ENCODE measurements at places on chromosomes 4 and X.

DNA sequence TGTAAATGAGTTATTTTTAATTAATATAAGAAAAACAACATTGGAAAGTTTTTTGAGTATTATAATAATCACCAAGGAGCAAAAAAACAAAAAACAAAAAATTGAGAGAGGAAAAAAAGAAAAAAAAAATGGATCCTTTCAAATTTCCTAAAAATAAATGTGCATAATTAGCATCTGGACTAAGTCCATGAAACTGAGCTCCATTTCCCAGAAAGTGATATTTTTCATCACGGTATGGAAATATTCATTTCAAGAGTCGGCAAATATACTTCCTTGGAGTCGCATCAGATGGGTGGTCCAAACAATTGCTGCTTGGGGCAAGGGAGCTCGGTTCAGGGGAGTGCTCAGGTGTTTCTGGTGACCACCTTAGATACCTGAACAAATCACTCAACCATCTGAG is 305.1 kb downstream of the LDB2 start:
- DNase-seq, result no peak

DNA sequence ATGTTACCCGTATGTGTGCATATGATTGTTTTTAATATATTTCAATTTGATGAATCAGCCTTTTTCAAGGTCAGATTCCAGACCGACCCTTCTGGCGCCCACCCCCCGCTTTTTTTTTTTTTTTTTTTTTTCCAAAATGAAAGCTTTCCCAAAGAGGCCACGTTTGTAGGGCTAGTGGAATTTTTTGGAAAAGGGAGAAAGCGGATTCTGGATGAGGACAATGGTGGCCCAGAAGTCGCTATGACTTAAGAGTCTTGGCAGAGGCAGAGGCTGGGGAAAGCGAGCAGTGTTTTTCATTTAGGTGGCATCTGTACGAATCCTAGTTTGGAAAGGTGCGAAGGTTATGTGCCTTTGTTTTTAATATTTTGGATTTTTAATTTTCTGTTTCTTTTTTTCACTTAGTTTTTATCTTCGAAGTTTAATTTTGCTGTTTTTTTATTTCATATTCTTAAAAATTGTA is 14.6 kb downstream of the NDUFB11 start:
- no peak for DNase-seq

DNA sequence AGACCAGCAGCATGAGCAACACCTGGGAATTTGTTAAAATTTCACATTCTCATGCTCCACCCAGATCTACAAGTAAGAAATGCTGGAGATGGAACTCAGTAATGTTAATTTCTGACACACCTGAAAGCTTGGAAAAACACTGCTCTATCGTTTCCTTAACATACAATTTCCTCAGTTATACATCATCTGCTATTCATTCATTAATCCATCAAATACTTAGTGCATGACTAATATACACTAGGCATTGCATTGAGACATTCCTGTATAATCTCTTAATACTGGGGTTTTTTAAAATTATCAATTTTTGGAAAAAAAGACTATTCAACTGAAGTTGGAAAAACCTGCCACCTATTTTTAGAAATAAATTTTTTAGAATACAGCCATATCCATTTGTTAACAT is 106.1 kb downstream of the CHM start:
- no peak for DNase-seq

GRCh38 chr4:44927399-44928380 is 201.3 kb upstream of the GNPDA2 start:
- no peak for DNase-seq

DNA sequence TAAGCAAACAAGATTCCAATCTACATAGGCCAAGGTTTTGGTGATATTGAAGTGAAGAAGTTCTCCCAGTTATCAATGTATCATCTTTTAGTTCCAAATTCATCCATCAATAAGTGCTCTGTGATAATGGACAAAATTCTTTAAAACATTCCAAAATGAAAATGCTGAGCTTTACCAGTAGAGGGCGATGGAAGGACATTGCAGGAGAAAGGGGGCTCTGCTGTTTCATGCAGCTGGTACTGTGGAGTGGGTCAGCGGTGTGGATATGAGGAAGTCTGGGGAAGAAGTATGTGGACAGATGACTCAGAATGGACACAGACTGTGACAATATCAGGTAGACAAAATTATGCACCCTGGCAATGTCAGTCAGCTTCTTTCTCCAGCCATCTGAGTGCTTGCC is 46.6 kb upstream of the HS6ST2 start:
- DNase-seq, result no peak

DNA sequence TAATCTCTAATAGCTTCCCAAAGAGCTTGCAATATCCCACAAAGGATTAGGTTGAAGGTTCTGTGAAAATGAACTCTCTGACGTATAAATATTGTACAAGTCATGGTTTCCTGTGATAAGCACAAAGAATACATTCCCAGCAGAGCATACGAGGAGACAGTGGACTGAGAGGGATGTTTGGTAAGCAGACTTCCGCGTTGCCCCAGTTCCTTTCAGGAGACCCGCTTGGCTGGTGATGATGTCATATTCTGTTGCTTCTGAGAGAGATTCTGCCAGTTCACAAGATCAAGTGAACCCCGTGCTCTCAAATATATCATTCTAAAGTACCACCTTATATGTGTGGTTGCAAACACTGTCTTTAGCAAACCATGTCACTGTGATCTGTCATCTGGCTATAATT is 323.9 kb upstream of the CASK start:
- no peak for DNase-seq

DNA sequence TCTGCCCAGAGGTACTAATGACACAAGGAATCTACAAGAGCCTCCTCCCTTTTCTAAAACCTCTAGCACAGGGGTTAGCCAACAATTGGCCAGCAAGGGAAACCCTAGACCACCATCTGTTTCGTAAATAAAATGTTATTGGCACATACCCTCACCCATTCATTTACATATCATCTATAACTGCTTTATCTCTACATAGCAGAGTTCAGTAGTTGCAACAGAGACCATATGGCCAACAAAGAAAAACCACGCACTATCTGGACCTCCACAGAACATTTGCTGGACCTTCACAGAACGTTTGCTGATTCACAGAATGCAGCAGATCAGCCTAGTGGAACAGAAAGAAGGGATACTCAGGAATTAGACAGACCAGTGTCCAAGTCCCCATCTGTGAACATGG is 9.4 kb downstream of the SLC2A9 start:
- DNase-seq, result no peak

- DNase-seq, result no peak
Measured at GRCh38 chr4:56668267-56668666, 12.8 kb downstream of the HOPX start.

- DNase-seq, result no peak
Measured at GRCh38 chr4:138669479-138670315, 345.9 kb upstream of the NOCT start.

GRCh38 chr4:29336861-29337260 is 1383.3 kb upstream of the PCDH7 start:
- DNase-seq, result no peak

GRCh38 chrX:69539437-69539836 is 35.3 kb downstream of the NALF2 start:
- no peak for DNase-seq

GRCh38 chrX:39170464-39170863 is 369.2 kb downstream of the MID1IP1 start:
- no peak for DNase-seq

DNA sequence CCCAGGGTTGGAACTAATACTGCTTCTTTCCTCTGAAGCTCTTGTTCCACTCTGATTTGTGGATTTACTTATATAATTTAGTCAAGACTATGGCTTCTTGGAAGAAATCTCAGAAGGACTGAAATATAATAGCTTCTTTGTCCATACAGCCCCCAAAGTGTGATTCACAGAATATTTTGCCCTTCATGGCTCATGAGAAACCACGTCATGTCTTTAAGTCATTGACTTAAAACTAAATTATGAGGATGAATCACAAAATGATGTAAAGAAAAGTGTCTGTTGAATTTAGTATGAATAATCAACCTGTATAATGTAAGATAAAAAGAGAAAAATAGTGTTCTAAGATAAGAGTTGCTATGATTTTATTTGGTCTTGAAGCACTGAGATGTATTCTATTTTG is 43.3 kb upstream of the AGA start:
- DNase-seq, result no peak

GRCh38 chrX:139720979-139721378 is 13.0 kb upstream of the MCF2 start:
- no peak for DNase-seq

DNA sequence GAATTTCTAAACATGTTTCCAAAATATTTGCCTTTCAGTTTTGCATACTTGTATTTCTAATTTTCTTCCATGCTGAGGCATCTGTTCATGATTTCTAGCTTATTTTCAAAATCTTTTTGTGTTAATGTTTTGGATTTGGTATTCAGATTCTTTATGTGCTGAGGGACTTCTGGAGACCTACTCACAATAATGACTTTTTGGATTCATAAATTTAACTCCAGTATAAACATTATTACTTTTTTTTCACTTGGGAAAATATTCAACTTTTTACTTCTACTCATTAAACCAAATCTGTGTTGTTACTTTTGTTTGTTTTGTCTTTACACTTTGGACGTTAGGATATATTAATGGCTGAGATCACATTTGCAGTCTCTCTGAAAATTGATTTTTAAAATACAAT is 183.7 kb downstream of the TENM3 start:
- DNase-seq, result no peak

- no peak for DNase-seq
Measured at GRCh38 chr4:153114771-153115321, 89.4 kb upstream of the TRIM2 start.

DNA sequence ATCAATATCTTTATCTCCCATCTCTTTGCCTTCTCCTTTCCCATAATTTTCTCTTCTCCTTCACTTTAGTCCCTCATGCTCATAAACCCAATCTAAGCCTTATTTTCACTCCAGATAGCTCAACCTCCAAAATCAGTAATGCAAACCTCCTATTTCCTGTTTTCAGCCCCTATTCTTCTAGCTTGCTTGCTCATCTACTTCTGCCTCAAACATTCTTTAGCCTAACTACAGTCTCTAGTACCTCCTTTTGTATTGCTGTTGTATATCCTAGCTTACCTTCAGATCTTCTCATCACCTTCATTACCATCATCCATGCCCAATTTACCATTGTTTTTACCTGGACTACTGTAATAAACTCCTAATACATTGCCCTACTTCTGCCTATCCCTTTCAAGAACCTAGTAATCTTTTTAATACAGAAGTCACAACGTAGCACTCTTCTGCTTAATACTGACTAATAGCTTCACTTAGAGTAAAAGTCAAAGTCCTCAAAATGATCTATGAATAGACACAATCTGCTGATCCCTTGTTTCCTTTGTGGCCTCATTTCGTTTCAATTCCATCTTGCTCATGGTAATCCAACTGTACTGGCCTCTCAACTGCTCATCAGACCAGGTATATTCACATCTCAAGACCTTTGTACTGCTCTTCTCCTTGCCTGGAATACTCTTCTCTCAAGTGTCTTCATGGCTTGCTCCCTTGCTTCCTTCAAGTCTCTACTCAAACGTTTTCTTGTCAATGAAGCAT is 123.4 kb downstream of the FAM13A start:
- DNase-seq, result no peak

DNA sequence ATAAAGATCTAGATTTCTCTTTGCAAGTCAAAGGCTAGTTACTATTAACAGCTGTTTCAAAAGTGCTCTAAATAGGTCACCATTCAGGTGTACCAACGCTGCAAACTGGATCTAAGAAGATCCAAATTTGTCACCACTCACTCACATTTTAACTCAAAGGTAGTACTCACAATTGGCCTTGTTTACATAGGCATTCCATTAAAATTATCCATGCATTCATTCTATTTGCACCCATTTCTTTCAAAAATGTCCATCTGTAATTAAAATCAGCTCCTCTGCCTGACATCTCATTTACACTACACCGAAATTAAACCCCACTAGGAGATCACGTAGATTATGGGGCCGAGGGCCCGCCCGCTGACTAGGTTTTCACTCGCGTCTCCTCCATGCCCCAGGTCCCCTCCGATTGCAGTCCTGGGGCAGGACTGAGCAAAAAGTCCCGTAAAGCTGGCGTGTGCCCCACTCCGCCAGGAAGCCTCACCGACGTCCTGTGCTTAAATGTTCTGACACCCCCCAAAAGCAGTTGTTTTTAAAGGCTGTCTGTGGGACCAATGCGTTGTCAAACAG is 1.3 kb upstream of the ING2 start:
- no peak for DNase-seq

DNA sequence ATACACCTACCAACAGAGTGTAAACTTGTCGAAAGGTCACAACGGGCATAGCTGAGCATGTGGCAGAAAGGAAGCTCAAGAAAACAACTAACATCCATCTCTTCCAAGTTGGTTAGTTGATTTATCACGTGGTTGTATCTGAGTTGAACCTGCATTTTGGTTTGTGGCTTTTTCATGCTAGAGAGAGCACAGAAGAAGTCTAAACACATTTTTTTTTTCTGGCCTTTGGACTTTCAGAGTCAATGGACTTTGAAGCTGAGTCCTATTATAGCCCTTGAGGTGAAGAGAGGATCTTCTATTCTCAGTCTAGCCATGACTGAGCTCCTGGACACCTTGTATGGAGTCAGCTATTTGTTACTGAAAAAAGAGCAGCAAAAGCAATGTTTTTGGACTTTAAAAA is 150.6 kb upstream of the TRPC5 start:
- DNase-seq, result no peak

DNA sequence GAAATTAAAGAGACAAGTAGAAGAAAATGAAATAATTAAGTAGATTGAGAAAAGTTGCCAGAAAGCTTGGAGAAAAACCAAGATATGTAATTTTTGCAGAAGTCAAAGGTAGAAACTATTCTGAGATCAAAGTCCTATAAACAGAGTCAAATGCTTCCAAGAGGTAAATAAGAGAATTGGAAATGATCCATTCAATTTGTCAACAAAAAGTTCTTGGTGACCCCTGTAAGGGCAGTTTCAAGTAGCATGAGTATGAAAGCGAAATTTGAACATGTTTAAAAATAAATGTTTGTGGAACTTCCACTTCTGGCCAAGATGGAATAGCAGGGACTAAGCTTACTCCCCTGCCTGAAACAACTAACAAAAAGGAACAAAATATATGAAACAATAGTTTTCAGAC is 562.0 kb downstream of the SMARCA1 start:
- no peak for DNase-seq

DNA sequence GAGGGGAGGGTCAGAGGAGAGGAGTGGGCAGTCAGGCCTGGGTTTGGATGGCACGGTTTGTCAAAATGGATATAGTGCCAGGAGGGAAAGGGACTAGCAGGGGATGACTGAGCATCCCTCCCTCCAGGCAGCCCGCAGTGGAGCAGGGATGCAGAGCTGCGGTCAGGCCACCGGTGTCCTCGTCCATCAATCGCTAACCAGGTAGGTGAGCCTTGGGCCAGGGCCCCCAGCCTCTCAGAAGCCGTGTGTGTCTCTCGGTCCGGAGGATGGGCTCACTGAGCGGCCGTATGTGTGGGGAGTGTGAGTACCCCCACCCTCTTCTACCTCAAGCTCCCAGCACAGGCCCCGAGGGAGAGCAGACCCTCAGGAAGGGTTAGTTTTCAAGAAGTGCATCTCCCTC is 538 bp upstream of the CYTL1 start:
- DNase-seq, result no peak
